Activated T-cell treated with anti-CD3 and anti-CD28 coated beads, Interleukin-2, amount 50 U/mL, for 72 hours (primary cell): ENCODE measurements at places on chromosomes 2 and 18. TPM values are rescaled to one million over a fixed set of nuclear protein-coding genes. Genes with fewer than 3 reads are reported as not detected.
A peak's percentile ranks its signal among the peaks of the same experiment; 100 is the strongest.

DNA sequence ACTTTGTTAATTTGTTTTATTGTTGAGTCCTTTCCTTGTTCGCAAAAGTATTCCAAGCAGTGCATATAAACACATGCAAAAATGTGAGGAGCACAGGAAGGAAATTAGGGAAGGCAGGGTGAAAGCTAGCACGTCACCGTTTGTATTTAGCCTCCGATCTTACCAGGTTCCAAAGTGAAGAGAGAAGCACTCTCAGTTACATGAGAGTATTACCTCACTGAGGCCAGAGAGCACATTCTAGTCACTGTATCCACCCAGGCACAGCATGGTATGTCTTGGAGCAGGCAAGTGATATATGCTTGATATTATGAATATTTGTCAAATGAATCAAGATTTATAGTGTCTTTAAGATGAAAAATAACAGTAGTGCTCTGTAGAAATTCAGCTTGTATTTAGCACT lies 6.5 kb upstream of the TMEM182 start:
- DNase-seq = no peak
- no peak overlapping the region for H3K4me3 ChIP-seq
- H3K27me3 ChIP-seq = no peaks in the 10 kb centered on the region
- H3K36me3 ChIP-seq = no peaks in the 10 kb centered on the region

SOX11 gene
- not detected for total RNA-seq

DNA sequence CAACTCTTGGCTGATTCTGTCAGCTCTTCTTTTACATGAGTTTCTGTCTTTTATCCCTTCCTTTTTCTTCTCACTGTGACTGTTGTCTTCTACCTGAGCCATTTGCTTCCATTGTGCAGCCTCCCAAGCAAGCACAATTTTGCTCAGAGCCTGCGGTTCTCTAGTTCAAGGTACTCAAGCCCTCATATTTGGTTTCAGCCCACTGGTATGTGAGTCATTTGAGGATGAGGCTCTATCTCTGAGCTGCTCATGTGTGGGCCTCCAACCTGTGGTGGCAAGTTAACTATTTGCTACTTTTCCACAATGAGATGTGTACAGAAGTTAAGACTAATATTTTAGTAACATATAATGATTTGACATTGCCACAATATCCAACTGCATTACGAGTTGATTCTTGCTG lies 183.0 kb downstream of the PHLPP1 start:
- H3K4me1 ChIP-seq = peaks cover 8% of the 10 kb centered on the region
- peaks cover 3% of the 10 kb centered on the region for H3K36me3 ChIP-seq
- H3K27ac ChIP-seq = no peak overlapping the region

ERMN gene
- total RNA-seq = 2.8 TPM

- H3K4me3 ChIP-seq = no peak overlapping the region
- peaks cover 6% of the 10 kb centered on the region for H3K27me3 ChIP-seq
- no peak overlapping the region for H3K27ac ChIP-seq
Measured at GRCh38 chr2:38248707-38249106, 128.4 kb downstream of the ATL2 start.

STAT4 gene
- 104 TPM for total RNA-seq

IL36B gene
- total RNA-seq = not detected

- no peak overlapping the region for H3K27ac ChIP-seq
- no peak overlapping the region for H3K4me3 ChIP-seq
- H3K36me3 ChIP-seq = no peaks in the 10 kb centered on the region
- no peak for DNase-seq
- H3K4me1 ChIP-seq = peaks cover 55% of the 10 kb centered on the region
- peaks cover 8% of the 10 kb centered on the region for H3K27me3 ChIP-seq
Measured at GRCh38 chr2:12173271-12173942, 427.0 kb downstream of the LPIN1 start.

REG3G gene
- not detected for total RNA-seq

DNA sequence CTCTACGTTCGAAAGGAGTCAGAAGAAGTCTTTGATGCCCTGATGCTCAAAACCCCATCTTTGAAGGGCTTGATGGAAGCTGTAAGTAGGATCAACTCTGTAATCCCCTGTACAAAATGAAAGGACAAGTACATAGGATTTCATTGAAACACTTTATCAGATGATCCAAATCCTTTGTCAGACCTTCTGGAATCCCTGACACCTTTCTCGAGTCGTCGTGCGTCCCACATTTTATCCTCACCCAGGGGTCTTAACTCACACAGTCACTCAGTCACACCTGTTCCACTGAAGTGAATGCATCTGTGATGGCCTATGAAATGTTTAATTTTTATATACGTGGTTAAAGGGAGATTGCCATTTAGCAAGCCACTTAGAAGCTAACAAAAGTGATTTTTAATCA lies 44.8 kb downstream of the GRHL1 start:
- no peaks in the 10 kb centered on the region for H3K27me3 ChIP-seq
- peaks cover 14% of the 10 kb centered on the region for H3K4me1 ChIP-seq
- no peak overlapping the region for H3K4me3 ChIP-seq
- no peak for DNase-seq
- no peaks in the 10 kb centered on the region for H3K36me3 ChIP-seq
- H3K27ac ChIP-seq = no peak overlapping the region

GRCh38 chr2:240873098-240873788 lies 4.6 kb downstream of the AGXT start:
- H3K36me3 ChIP-seq = no peaks in the 10 kb centered on the region
- no peak overlapping the region for H3K4me3 ChIP-seq
- no peaks in the 10 kb centered on the region for H3K27me3 ChIP-seq
- DNase-seq = no peak
- H3K27ac ChIP-seq = no peak overlapping the region
- no peaks in the 10 kb centered on the region for H3K4me1 ChIP-seq

DNA sequence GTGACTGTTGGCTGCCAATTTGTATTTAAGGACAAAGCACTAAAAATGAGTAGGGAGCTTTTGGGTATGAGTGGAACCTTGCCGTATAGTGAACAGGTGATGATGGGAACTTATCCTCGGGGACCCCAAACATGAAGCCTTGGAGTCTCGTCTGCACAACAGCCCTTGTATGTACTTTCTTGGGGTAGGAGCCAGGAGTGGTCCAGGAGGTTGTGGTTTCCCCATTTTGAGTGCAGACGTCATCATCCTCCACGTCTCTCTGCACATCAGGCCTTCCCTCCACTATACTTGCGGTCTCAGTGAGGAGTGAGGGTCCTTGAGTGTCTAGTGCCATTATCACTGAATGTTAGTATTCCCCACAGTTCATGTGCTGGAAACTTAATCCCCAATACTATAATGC lies 101.5 kb upstream of the HS6ST1 start:
- peaks cover 7% of the 10 kb centered on the region for H3K27me3 ChIP-seq
- no peaks in the 10 kb centered on the region for H3K4me1 ChIP-seq
- peaks cover 2% of the 10 kb centered on the region for H3K36me3 ChIP-seq
- H3K27ac ChIP-seq = no peak overlapping the region
- DNase-seq = no peak
- H3K4me3 ChIP-seq = no peak overlapping the region

ANKRD30BL gene
- total RNA-seq = not detected

GRCh38 chr2:179812501-179812900 lies 48.9 kb downstream of the ZNF385B start:
- peaks cover 3% of the 10 kb centered on the region for H3K27me3 ChIP-seq
- H3K4me3 ChIP-seq = no peak overlapping the region
- H3K27ac ChIP-seq = no peak overlapping the region
- peaks cover 4% of the 10 kb centered on the region for H3K4me1 ChIP-seq

- no peak overlapping the region for H3K27ac ChIP-seq
- H3K27me3 ChIP-seq = no peaks in the 10 kb centered on the region
- peaks cover 7% of the 10 kb centered on the region for H3K36me3 ChIP-seq
- H3K4me1 ChIP-seq = no peaks in the 10 kb centered on the region
Measured at GRCh38 chr18:56841836-56842235, 190.7 kb downstream of the WDR7 start.

DNA sequence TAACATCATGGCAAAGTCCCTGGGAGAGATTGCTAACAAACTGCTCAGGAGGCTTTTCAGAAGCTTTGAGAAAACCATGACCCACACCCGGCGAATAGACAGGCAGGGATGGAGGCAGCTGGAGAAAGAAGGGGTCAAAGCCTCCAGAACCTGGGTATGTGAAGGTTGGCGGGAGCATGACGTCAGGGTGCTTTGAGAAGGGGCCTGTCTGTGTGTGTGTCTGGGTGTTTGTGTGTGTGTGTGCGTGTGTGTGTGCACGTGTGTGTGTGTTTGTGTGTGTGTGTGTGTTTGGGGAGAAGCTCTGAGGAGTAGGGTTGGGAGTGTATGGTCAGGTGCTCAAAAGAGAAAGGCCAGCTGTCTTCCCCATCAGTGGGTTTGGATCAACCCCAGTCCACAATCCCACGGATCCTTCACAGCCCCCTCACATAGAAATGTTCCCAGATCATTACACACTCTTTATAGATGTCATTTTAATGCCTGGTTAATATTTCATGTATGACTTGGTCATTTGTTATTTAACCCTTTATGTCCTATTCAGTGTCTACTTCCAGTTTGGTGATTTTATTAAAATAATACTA lies 254.1 kb upstream of the SMIM21 start:
- no peak overlapping the region for H3K27ac ChIP-seq
- H3K4me1 ChIP-seq = no peaks in the 10 kb centered on the region
- DNase-seq = no peak
- no peaks in the 10 kb centered on the region for H3K36me3 ChIP-seq
- no peak overlapping the region for H3K4me3 ChIP-seq

MYL1 gene
- not detected for total RNA-seq

GRCh38 chr2:64766841-64767669 lies 113.3 kb upstream of the SERTAD2 start:
- H3K36me3 ChIP-seq = no peaks in the 10 kb centered on the region
- H3K27ac ChIP-seq = peak overlapping the region; percentile 87
- H3K4me1 ChIP-seq = peaks cover 33% of the 10 kb centered on the region
- peaks cover 13% of the 10 kb centered on the region for H3K27me3 ChIP-seq
- peak overlapping the region; percentile 87 for H3K4me3 ChIP-seq
- no peak for DNase-seq

DNA sequence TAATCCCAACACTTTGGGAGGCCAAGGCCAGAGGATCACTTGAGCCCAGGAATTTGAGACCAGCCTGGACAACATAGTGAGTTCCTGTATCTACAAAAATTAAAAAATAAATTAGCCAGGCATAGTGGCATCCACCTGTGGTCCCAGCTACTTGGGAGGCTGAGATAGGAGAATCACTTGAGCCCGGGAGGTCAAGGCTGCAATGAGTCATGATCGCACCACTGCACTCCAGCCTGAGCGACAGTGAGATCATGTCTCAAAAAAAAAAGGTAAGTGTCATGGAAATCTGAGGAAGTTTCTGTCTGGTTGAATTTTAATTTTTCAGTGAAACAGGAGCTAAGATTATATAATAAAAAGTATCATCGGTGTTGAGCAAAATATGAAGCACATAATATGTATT lies 2.5 kb upstream of the C2orf15 start:
- H3K27ac ChIP-seq = no peak overlapping the region
- H3K27me3 ChIP-seq = no peaks in the 10 kb centered on the region
- DNase-seq = no peak
- no peak overlapping the region for H3K4me3 ChIP-seq
- H3K4me1 ChIP-seq = peaks cover 28% of the 10 kb centered on the region

- H3K27ac ChIP-seq = no peak overlapping the region
- H3K4me1 ChIP-seq = no peaks in the 10 kb centered on the region
- peaks cover 27% of the 10 kb centered on the region for H3K27me3 ChIP-seq
Measured at GRCh38 chr2:29619689-29620088, 301.7 kb downstream of the ALK start.

DNA sequence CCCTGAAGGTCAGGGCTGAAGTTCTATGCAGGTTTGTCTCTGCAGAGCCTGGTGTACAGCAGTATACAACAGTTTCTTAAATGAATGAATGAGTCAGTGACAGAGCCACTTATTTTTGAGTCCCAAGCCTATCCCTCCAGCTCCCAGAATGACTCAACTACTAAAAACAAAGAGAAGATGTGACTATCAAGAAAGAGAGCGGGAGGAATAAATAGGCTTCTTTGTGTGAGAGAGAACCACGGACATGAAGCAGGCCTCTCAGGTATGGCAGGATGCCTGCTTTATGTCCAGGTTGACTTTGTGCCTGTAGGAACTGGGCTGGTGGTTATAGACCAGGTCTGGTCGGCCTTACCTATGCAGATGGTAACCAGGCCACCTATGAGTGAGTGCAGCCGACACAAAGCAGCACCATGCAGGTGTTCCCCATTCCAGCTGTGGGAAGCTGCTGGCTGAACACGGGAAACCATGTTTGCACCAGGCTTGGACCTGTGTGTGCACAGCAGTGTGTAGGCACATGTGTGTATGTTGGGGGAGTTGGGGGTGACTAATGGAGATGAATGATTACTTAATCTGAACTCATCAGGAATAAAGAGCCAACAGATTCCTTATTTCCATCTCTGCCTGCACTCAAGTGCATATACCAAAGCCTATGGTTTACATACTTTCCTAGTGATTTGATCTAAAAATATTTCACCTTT lies 171.0 kb downstream of the OSR1 start:
- no peaks in the 10 kb centered on the region for H3K36me3 ChIP-seq
- DNase-seq = no peak
- no peaks in the 10 kb centered on the region for H3K4me1 ChIP-seq

DNA sequence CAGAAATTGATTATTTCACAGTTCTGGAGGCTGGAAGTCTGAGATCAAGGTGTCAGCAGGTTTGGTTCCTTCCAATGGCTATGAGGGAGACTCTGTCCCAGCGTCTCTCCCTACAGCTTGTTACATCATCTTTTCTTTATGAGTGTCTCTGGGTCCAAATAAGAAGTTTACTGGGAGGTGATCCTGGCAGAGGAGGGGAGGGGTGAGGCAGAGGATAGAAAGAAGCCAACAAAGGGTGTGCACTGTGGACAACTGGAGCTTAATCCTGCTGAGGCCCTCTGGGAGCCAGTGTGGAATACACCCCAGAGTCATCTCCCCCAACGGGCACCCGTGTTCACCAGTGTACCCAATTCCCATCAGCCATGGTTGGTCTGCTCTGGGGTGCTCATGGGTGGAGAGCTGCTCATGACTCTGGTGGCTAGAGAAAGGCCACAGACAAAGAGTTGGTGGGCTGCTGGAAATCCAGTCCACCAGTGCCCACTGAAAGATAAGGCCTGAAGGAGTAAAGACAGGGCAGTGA lies 57.5 kb upstream of the CTLA4 start:
- no peak overlapping the region for H3K4me3 ChIP-seq
- H3K27ac ChIP-seq = no peak overlapping the region
- peaks cover 10% of the 10 kb centered on the region for H3K36me3 ChIP-seq
- no peaks in the 10 kb centered on the region for H3K27me3 ChIP-seq
- DNase-seq = no peak
- H3K4me1 ChIP-seq = peaks cover 93% of the 10 kb centered on the region

GRCh38 chr2:194319222-194319992 lies 1337.6 kb upstream of the SLC39A10 start:
- no peaks in the 10 kb centered on the region for H3K27me3 ChIP-seq
- H3K4me1 ChIP-seq = no peaks in the 10 kb centered on the region
- H3K27ac ChIP-seq = no peak overlapping the region
- no peaks in the 10 kb centered on the region for H3K36me3 ChIP-seq

DNA sequence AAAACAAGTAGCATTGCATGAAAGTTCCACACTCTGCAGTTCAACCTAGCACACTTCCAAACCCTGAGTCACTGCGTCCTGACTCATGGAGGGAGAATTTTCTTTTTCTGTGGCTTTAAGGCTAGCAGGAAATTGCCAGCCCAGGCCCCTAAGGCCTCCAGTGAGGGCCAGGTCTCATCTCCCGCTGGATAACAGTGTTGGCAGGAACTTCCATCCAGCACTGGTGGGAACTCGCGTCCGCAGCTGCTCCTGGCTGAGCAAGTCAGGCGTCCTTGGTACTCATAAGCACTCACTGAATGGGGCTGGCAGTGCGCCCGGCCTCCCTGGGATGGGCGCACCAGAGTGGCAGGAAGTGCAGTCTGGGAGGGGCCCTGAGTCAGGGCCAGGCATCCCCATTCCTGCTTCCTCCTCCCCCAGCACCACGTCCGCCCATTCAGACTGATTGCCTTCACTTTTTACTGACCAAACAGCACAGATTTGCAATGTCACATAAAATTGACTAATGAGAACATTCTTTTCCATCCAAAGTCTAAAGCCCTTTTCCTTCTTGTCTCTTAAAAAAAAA lies 14.3 kb downstream of the MALL start:
- no peak overlapping the region for H3K4me3 ChIP-seq
- DNase-seq = no peak
- H3K4me1 ChIP-seq = peaks cover 21% of the 10 kb centered on the region
- no peaks in the 10 kb centered on the region for H3K36me3 ChIP-seq
- no peak overlapping the region for H3K27ac ChIP-seq

SUCLG1 gene
- total RNA-seq = 66.0 TPM
